ENCODE measurements at places on chromosomes 13 and 19. TPM values are rescaled to one million over a fixed set of nuclear protein-coding genes. Genes with fewer than 3 reads are reported as not detected.

CAPN12 gene
- 4.4 TPM for total RNA-seq

- H3K27ac ChIP-seq: no peak overlapping the region
- no peak for DNase-seq
- no peaks in the 10 kb centered on the region for H3K36me3 ChIP-seq
- H3K4me3 ChIP-seq: no peak overlapping the region
- H3K27me3 ChIP-seq: no peaks in the 10 kb centered on the region
- H3K4me1 ChIP-seq: no peaks in the 10 kb centered on the region
Observed at GRCh38 chr13:65054277-65054676, 2175.9 kb downstream of the PCDH9 start.

- H3K27me3 ChIP-seq: no peaks in the 10 kb centered on the region
- H3K27ac ChIP-seq: no peak overlapping the region
- H3K4me3 ChIP-seq: no peak overlapping the region
- H3K36me3 ChIP-seq: peaks cover 77% of the 10 kb centered on the region
- H3K4me1 ChIP-seq: peaks cover 8% of the 10 kb centered on the region
Observed at GRCh38 chr19:57302020-57302465, 18.2 kb upstream of the ZNF543 start.

- no peaks in the 10 kb centered on the region for H3K27me3 ChIP-seq
- no peaks in the 10 kb centered on the region for H3K4me1 ChIP-seq
- no peaks in the 10 kb centered on the region for H3K36me3 ChIP-seq
- no peak for DNase-seq
- H3K27ac ChIP-seq: no peak overlapping the region
Observed at GRCh38 chr13:37918116-37918714, 48.6 kb upstream of the TRPC4 start.

ZNF222 gene
- 2.9 TPM for total RNA-seq

- H3K4me1 ChIP-seq: no peaks in the 10 kb centered on the region
- no peak for DNase-seq
- no peaks in the 10 kb centered on the region for H3K27me3 ChIP-seq
- H3K36me3 ChIP-seq: no peaks in the 10 kb centered on the region
Observed at GRCh38 chr13:105412171-105412570, 1123.3 kb downstream of the EFNB2 start.

GRCh38 chr13:42874221-42874620 is 92.8 kb downstream of the FAM216B start:
- no peak overlapping the region for H3K27ac ChIP-seq
- DNase-seq: no peak
- H3K36me3 ChIP-seq: no peaks in the 10 kb centered on the region
- H3K27me3 ChIP-seq: peaks cover 9% of the 10 kb centered on the region

All from activated CD4-positive, alpha-beta T cell treated with anti-CD3 and anti-CD28 coated beads for 36 hours (primary cell).